ENCODE measurements at places on chromosomes 16 and 17. TPM values are rescaled to one million over a fixed set of nuclear protein-coding genes. Genes with fewer than 3 reads are reported as not detected.

Gene HSPB9
- 0.54 TPM for polyA plus RNA-seq

Gene CRISPLD2
- 13.2 TPM for polyA plus RNA-seq

GRCh38 chr17:410543-411401 is 58.2 kb upstream of the RPH3AL start:
- DNase-seq: peak; percentile 44

- no peak for DNase-seq
Observed at GRCh38 chr17:10757647-10758046, 27.8 kb upstream of the TMEM220 start.

DNA sequence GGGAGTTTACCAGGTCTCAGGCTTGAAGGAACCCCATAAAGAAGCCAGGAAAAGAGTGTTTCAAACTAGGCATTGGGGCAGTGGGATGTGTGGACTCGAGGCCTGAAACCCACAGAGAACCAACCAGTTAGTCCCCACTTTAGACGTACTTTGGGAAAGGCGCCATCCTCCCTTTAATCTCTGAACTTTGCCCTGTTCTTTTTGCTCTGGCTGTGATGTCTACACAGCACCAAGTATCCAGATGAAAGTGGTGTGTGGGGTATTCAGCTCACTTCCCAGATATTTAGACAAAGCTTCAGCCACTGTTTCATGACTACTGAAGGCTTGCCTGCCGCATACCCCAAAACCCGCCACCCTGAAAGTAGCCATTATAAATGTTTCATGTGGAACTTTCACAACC is 116.9 kb upstream of the IRX5 start:
- no peak for DNase-seq

Gene C16orf86
- 6.6 TPM for polyA plus RNA-seq

Gene TBC1D16
- polyA plus RNA-seq: 60.6 TPM

Gene ADAP2
- 3.3 TPM for polyA plus RNA-seq

Gene KRTAP2-1
- not detected for polyA plus RNA-seq

DNA sequence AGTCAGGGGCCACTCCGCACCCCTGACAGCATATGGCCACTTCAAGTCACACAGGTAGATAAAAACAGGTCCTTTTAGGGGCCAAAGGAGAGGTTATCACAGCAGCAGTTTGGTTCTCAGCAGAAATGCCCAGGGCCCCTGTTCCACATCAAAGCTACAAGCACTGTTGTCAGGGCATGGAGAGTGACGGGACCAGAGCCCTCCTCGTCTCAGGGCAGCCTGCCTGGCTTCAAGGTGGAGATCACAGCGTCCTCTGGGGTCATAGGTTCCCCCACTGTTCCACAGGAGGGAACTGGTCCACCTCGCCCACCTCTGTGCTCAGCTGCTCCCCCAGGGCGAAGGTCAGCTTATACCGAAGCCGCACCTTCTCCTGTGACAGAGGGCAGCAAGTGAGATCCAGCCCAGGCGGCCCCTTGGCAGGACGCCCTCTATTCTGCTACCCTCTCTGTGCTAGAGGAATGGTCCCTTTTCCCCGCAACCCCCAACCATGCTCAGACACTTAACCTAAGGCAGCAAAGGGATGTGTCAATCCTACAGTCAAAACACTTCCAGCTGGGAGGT is 23.3 kb downstream of the GGA3 start:
- DNase-seq: no peak

GRCh38 chr17:47884905-47885730 is 10.9 kb upstream of the SP2 start:
- no peak for DNase-seq

DNA sequence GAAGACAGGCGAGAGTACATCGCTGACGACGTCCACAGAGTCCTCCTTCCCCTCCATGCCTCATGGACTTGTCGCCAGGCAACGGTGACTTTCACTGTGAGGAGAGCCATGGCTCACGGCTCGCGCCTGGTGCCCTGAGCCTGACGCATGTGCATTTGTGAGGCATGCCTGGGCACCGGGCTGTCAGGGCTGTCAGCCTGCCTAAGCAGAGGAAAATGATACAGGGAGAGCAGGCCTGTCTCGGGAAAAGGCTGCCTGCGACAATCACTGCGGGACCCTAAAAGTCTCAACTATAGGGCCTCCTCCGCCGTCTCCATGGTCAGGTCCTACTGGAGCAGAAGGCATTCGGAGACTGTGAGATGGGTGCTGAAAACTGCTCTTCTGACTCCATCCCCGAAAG is 135.5 kb upstream of the WSB1 start:
- no peak for DNase-seq

- DNase-seq: no peak
Observed at GRCh38 chr16:50879873-50880695, 138.2 kb downstream of the CYLD start.

Gene SOST
- polyA plus RNA-seq: not detected

Gene GRAP
- polyA plus RNA-seq: 2.7 TPM

Gene C17orf78
- not detected for polyA plus RNA-seq

Gene CTRB2
- polyA plus RNA-seq: not detected

DNA sequence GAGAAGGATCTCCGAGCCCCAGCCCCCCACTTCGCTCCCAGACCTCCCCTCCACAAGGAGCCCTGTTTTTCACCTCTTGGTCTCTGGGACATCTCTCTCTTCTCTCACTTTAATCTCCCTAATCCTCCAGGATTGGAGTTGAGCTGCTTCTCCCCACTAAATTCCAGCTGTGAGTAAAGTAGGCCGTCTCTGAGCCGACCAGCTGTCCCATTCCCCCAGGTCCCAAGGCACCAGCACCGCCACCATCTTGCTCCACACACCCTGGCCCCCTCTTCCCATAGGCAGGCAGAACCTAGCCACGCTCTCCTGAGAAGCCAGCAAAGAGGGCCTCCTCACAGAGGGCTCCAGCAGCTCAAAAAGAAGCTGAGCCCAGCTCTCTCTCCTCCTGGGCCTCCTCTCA is 878 bp downstream of the DLG4 start:
- no peak for DNase-seq

DNA sequence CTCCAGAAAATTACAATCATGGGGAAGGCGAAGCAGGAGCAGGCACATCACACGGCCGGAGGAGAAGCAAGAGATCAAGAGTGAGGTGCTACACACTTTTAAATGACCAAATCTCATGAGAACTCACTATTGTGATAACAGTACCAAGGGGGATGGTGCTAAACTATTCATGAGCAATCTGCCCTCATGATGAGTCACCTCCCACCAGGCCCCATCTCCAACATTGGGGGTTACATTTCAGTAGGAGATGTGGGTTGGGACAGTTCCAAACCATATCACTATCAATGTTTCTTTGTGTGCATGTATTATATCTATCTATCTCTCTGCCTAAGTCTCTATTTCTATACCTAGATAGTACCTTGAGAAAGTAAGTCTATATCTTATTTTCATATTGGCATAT is 724.8 kb downstream of the CDH11 start:
- no peak for DNase-seq

Gene HOXB13
- not detected for polyA plus RNA-seq
